PC-9 (cell line): ENCODE measurements at places on chromosomes 6 and 20. TPM values are rescaled to one million over a fixed set of nuclear protein-coding genes. Genes with fewer than 3 reads are reported as not detected.

The MYT1 gene
- 0.18 TPM in 1 of 2 replicates, not detected in the other for total RNA-seq

The DIDO1 gene
- 56.4 and 61.4 TPM in 2 replicates for total RNA-seq

The CRISP3 gene
- total RNA-seq = 0.48 and 0.79 TPM in 2 replicates

The HELZ2 gene
- total RNA-seq = 33.7 and 52.6 TPM in 2 replicates

The GLP1R gene
- not detected in 2 replicates for total RNA-seq

The ARG1 gene
- total RNA-seq = not detected in 2 replicates

The ULBP3 gene
- total RNA-seq = 3.8 and 4.2 TPM in 2 replicates

The ABHD16B gene
- not detected in 2 replicates for total RNA-seq

The SRC gene
- 56.8 and 58.4 TPM in 2 replicates for total RNA-seq

The CST2 gene
- total RNA-seq = not detected in 2 replicates

The ENPP5 gene
- total RNA-seq = 8.0 and 9.1 TPM in 2 replicates

The LPA gene
- total RNA-seq = not detected in 2 replicates

The GRIK2 gene
- total RNA-seq = 0.43 and 0.61 TPM in 2 replicates

The GNRH2 gene
- total RNA-seq = 0.65 and 1.1 TPM in 2 replicates

The L3MBTL1 gene
- total RNA-seq = 34.9 and 42.7 TPM in 2 replicates

The PEX7 gene
- total RNA-seq = 5.6 and 11.5 TPM in 2 replicates

The SNRPB gene
- total RNA-seq = 310 and 349 TPM in 2 replicates

The WDR46 gene
- 52.4 and 59.6 TPM in 2 replicates for total RNA-seq

The CNR1 gene
- not detected in 2 replicates for total RNA-seq

The DEF6 gene
- 19.6 and 27.0 TPM in 2 replicates for total RNA-seq

The ARFGEF3 gene
- total RNA-seq = 9.9 and 10.0 TPM in 2 replicates

The COL11A2 gene
- 2.2 and 3.4 TPM in 2 replicates for total RNA-seq

The PDYN gene
- total RNA-seq = not detected in 2 replicates

The CD93 gene
- 0.07 TPM in 1 of 2 replicates, not detected in the other for total RNA-seq

The HLA-G gene
- 0.38 and 0.50 TPM in 2 replicates for total RNA-seq

The CLIC5 gene
- total RNA-seq = 2.0 and 2.1 TPM in 2 replicates

The SLC35D3 gene
- not detected in 2 replicates for total RNA-seq

The F13A1 gene
- not detected in 2 replicates for total RNA-seq

The TP53TG5 gene
- total RNA-seq = 0.23 TPM in 1 of 2 replicates, not detected in the other

The FAM120B gene
- total RNA-seq = 13.6 and 14.3 TPM in 2 replicates

The GPSM3 gene
- 8.6 and 10.4 TPM in 2 replicates for total RNA-seq

The PBOV1 gene
- total RNA-seq = not detected in 2 replicates

The SIRPA gene
- 18.4 and 18.5 TPM in 2 replicates for total RNA-seq

The TRERF1 gene
- total RNA-seq = 12.3 and 14.5 TPM in 2 replicates

The FILIP1 gene
- total RNA-seq = 0.15 TPM in 1 of 2 replicates, not detected in the other

The MTCH1 gene
- total RNA-seq = 236 and 241 TPM in 2 replicates
